ENCODE measurements at places on chromosomes 3 and 15.
A peak's percentile ranks its signal among the peaks of the same experiment; 100 is the strongest.

- no peak for DNase-seq
Measured at GRCh38 chr15:68587769-68588385, 9.1 kb downstream of the CORO2B start.

- no peak for DNase-seq
Measured at GRCh38 chr15:57595011-57595866, 3.5 kb downstream of the MYZAP start.

- no peak for DNase-seq
Measured at GRCh38 chr15:70597056-70597603, 166.2 kb downstream of the UACA start.

DNA sequence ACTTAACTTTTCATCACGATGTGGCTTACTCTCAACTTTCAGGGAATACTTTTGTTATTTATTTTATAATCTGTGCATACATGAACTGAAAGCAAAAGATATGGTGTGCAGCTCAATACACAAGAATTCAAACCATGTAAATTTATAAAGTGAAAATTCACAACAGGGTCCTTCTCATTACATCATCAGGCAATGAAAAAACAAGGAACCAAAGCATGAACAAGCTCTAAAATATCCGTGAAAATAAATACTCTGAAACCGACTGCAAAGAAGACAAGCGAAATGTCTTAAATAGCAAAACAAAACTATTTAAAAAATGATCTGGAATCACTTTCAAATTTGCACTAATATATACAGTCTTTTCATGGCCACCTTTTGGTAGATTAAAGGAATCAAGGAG lies 28.9 kb downstream of the GNB5 start:
- no peak for DNase-seq

DNA sequence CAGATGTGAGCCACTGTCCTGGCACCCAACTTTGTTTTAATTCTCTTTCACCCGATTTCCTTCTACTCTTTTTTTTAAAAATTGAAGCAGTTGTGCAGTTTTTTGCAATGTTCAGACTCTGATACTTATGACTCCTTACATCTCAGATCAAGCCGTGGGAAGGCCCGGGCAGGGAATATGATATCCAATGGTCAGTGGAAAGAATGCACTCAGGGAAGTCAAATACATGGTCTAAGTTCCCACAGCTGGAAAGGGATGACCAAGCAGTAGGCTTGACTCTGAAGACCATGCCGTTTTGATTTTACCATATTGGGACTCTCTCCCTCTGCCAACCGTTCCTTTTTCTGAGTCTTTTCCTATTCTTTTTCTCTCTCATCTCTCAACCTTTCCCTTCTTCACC lies 157.2 kb downstream of the RPLP1 start:
- DNase-seq: no peak

- no peak for DNase-seq
Measured at GRCh38 chr3:39541442-39541841, 74.0 kb downstream of the MOBP start.

DNA sequence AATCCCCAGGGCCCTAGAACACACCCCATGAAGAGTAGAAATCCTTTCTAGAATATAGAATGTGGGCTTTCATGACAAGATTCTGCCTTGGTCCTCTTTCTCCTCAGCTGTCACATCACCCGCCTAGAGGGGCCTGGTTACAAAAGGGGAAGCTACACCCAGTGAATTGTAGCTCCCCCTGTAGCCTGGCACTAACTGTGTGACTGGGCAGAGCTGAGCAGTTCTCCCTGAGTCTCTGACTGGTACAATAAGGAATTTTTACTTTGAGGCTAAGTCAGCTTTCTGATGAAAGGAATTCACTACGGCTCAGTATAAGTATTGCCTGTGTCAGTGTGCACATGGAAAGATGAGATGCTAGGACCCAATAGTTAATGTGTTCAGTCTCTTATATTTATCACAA lies 28.7 kb upstream of the ZNF148 start:
- no peak for DNase-seq

- DNase-seq: peak; percentile 19
Measured at GRCh38 chr3:127449486-127450212, 140.9 kb downstream of the TPRA1 start.

DNA sequence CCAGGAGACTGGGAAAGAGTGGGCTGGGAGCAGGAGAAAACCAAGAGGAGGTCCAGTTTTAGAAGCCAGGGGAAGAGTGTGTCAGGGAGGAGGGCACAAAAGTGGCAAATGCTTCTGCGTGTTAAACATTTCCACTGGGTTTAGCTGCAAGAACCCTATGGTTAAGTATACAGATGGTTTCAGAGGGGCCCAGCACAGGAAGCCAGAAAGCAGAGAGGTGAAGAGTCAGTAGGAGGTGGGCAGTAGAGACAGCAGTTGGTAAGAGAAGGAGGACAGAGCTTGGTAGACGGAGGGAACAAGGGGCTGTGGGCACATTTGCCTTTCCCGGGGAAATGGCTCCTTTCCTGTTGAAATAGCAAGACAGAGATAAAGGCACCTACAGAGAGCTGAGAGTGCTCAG lies 133.8 kb downstream of the EPHB1 start:
- DNase-seq: no peak

GRCh38 chr3:46852334-46852720 lies 10.9 kb downstream of the MYL3 start:
- DNase-seq: no peak

- DNase-seq: peak; percentile 81
Measured at GRCh38 chr3:184786280-184786941, 25.6 kb upstream of the VPS8 start.

DNA sequence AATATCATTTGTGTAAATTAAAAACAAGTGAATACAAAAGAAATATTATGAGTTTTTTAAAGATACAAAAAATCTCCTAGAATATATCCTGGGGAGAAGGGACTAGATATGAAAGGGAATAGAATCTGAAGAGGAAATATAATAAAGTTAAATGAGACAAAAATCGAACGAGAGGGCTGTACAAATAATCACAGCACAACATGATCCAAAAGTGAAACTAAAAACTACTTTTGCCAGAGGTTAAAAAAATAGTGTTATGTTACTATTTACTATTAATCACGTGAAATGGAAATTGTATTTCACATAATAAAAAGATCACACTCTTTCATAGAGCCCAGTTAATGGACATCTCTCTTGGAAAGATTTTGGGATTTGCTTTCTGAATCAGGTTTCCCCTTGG lies 28.6 kb downstream of the CGGBP1 start:
- DNase-seq: no peak

DNA sequence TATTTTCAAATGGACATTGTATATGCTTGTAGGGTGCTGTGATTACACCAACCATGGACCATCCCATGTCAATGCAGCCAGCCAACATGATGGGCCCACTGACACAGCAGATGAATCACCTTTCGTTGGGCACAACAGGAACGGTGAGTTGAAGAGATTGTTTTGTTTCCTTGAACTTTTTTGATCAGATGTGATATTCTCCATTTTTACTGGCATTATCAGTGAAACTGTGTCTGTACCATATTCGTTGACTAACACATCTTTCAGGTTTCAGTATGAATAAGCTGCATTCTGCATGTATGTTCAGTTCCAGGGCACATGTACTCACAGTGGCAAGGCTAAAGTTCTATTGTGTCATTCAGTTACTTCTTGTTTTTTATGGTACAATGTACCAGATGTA lies 655.2 kb downstream of the RBMS3 start:
- DNase-seq: no peak

DNA sequence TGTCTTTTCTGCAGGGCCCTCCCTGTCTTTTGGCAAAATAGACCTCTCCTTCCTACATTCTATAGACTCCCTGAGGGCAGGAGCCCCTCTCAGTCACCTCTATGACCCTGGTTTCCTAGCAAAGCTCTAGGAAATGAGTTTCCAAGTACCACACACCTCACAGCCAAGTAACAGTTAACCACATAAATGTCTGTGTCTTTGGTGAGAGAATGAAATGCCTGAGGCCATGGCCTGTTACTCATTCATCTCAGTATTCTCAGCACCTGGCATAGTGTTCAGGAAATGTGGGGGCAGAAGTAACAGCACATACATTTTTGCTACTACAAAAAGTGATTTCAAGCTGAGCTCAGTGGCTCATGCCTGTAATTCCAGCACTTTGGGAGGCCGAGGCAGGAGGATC lies 21.0 kb downstream of the RFT1 start:
- no peak for DNase-seq

GRCh38 chr15:68106656-68107055 lies 52.5 kb downstream of the PIAS1 start:
- DNase-seq: no peak

GRCh38 chr15:90425726-90426346 lies 37.8 kb downstream of the IQGAP1 start:
- no peak for DNase-seq

- no peak for DNase-seq
Measured at GRCh38 chr15:51274956-51275355, 63.4 kb downstream of the CYP19A1 start.

DNA sequence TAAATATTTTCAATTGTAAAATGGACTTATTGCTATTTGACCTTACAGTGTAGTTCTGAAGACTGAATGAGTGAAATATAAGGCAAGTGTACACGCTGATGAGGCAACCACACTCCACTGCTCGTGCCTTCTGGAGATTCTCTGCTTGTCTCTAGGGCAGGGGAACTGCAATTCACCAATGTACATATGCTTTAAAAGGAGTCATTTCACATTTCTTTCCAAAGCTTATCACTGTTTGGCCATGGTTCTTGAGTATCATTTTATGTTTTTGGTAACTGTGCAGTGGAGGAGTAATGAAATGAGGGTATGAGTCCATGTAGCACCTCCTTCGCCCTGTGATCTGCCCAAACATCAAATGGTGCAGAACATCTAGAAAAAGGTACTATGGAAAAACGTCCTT lies 43.7 kb downstream of the CCR4 start:
- DNase-seq: no peak

- DNase-seq: no peak
Measured at GRCh38 chr3:197685546-197685945, 51.2 kb downstream of the RUBCN start.

GRCh38 chr3:110708156-110708555 lies 363.5 kb upstream of the NECTIN3 start:
- no peak for DNase-seq

DNA sequence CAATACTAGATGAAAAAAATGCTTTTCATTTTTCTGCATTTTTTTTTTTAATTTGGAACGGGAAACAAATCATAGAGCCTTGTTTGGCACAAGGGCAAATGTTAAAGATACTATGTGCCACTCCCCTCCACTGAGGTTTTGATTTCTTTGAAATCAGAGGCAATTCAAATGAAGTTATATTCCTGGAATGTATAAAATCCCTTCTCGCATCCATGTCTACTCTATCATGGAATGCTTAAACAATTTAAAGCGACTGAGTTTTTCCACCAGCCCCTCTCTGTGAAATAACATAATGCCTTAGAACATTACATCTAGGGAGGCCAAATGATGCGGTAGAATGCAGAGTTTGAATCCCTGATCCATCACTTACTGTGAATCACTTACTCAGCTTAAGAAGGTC lies 69.7 kb downstream of the FMN1 start:
- no peak for DNase-seq

- DNase-seq: no peak
Measured at GRCh38 chr3:176328666-176329065, 868.6 kb downstream of the TBL1XR1 start.

GRCh38 chr15:36428102-36428845 lies 151.2 kb upstream of the CDIN1 start:
- no peak for DNase-seq

- DNase-seq: no peak
Measured at GRCh38 chr15:101099183-101099582, 152.7 kb downstream of the CHSY1 start.

- no peak for DNase-seq
Measured at GRCh38 chr3:53146319-53146891, 14.6 kb upstream of the PRKCD start.

DNA sequence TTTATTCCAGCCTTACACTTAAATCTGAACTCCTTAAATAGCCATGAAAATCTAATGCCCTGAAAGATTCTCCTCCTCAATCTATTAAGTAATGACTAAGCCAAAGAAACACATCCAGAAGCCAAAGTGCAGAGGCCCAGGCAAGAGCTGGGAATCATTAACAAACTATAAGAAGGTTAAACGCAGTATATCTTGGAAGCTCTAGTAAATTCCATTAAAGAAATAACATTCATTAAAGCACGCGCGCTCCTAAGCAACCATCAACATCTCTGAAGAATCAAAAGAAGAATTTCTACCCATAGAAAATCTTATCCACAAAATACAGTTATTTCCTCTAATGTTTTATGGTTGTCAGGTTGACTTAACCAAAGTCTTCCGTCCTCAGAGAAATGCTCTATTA lies 29.5 kb downstream of the MB21D2 start:
- DNase-seq: no peak

DNA sequence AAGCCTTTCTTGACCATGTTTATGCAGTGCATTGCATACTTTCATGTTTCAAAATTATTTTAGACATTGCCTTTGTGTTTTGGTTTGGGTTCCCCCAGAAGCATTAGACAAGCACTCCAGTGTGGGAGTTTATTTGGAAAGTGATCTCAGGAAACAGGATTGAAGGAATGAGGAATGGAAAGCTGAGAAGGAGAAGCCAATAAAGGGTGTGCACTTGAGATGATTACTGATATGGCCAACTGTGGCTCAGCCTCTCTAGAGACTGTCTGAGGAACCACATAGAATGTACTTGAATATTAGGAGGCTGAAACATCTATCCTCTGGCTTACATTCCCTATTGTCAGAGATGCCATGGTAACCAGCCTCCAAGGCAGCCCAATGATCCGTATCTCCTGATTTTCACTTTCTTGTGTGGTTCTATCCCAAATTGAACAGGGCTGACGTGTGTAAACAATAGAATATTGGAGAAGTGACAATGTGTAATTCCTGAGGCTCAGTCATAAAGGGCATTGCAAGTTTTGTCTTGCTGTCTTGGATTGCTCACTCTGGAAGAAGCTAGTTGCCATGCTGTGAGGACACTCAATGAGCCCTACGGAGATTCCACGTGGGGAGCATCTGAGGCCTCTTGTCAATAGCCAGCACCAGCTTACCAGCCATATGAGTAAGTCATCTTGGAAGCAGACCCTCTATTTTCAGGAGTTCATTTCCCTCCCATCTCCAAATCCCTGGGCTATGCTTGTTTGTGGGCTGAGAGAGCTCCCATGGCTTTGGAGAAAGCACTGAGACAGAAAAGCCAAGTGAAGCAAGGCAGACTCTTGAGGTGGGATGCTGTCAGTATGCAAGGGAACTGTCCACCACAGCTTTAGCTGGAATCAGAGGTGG lies 84.7 kb downstream of the SCN11A start:
- no peak for DNase-seq

DNA sequence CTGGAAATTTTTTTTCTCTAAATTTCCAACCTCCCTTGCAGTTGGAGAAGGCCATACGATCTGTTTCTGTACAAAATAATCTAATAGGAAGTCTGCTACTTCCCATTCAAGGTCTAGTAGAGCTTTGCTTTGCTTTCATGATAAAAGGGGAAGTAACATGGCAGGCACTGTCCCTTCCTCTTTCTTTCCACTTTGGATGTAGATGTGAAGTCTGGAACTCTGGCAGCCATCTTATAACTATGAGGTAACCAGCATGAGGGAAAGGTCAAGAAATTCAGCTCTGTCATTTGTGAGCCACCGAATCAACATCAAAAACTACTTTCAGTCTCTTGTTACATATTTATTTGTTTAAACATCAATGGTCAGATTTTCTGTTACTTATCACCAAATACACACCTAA lies 156.3 kb downstream of the MTHFS start:
- DNase-seq: no peak

Data from sigmoid colon (tissue), 7 donors.